Endodermal cell (in vitro differentiated cells): ENCODE measurements at places on chromosomes 4 and X.
A peak's percentile ranks its signal among the peaks of the same experiment; 100 is the strongest.

- no peak for DNase-seq
Observed at GRCh38 chr4:148717988-148718387, 275.8 kb upstream of the NR3C2 start.

DNA sequence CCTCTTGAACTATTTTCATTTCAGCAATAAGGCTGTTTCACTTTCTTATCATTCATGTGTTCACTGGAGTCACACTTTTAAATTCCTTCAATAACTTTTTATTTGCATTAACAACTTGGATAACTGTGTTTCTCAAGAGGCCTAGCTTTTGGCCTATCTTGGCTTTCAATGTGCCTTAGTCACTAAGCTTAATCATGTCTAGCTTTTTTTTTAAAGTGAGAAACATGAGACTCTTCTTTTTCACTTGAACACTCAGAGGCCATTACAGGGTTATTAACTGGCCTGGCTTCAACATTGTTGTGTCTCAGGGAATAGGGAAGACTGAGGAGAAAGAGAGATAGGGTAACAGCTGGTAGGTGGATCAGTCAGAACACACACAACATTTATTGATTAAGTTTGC, 64.0 kb upstream of the VCX2 start:
- no peak for DNase-seq

- DNase-seq, result no peak
Observed at GRCh38 chrX:13923289-13923688, 106.4 kb upstream of the GPM6B start.

DNA sequence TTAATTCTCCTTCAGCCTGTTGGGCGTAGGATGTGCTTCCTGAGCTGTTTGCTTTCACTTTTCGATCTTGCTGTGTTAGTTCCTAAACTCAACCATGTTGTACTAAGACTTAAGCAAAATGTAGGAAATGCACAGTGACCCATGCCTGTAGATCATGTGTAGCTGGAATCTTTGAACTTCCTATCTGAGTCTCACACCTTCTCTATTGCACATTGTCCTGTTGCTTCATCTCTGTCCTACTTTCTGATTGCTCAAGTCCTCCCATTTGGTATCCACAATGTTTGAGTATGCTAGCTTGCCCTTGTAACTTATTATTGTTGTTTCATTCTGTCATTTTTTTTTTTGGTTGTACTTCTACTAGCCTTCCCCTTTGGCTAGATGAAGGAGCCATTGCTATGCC, 239.6 kb downstream of the PPP1R2C start:
- DNase-seq, result no peak

GRCh38 chr4:8504279-8505007, 63.9 kb downstream of the TRMT44 start:
- DNase-seq, result no peak

- DNase-seq, result no peak
Observed at GRCh38 chrX:12153741-12154140, 15.5 kb downstream of the FRMPD4 start.

DNA sequence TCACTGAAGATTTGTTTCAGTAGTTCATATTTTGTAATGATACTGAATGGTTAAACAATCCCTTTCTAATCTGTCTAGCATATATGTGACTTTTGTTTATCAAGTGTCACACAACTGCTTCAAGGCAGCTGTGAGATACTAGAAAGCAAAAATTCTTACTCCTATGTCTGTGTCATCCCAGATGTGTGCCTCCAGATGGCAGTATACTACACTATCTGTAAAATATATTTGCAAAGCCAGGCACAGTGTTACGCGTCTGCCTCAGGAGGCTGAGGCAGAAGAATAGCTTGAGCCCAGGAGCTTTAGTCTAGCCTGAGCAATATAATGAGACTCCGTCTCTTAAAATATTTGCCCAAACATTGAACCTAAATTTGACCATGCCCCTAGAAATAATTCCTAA, 4.0 kb downstream of the NUDT10 start:
- peak; percentile 58 for DNase-seq

- peak; percentile 77 for DNase-seq
Observed at GRCh38 chr4:76733068-76733771, 164.7 kb downstream of the SOWAHB start.

- no peak for DNase-seq
Observed at GRCh38 chrX:37476571-37477170, 94.8 kb upstream of the LANCL3 start.

GRCh38 chr4:182547435-182547834, 304.2 kb downstream of the TENM3 start:
- no peak for DNase-seq

DNA sequence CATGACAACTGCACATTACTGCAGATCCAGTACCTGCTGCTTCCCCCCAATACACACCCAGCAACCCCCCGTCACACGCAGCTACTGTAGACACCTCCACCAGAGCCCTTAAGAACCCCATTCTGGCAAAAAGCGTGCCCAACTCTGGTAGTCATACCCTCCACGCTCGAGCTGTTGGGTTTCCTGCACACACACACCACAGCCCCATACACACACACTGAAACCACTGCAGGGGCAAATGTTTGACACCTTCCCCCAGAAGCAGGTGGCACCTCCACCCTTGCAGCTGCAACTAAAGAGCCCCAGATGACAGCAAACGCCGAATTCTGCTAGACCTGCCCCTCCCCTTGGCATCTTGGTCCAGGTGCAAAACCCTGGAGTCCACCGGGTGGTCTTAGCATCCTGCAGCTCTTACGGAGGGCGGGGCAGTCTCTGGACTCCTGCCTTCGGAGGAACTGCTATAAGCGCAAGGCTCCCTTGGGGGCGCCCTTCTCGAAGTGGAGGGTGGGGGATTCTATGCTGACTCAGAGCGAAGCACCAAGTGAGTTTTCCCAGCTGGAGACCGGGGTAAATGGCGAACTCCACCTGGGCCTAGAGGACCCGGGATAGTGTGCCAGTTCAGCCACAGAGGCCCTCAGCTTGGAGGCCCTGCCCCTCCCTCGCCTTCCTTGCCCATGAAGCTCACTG, 1.5 kb downstream of the FRMPD3 start:
- DNase-seq, result peak; percentile 94

DNA sequence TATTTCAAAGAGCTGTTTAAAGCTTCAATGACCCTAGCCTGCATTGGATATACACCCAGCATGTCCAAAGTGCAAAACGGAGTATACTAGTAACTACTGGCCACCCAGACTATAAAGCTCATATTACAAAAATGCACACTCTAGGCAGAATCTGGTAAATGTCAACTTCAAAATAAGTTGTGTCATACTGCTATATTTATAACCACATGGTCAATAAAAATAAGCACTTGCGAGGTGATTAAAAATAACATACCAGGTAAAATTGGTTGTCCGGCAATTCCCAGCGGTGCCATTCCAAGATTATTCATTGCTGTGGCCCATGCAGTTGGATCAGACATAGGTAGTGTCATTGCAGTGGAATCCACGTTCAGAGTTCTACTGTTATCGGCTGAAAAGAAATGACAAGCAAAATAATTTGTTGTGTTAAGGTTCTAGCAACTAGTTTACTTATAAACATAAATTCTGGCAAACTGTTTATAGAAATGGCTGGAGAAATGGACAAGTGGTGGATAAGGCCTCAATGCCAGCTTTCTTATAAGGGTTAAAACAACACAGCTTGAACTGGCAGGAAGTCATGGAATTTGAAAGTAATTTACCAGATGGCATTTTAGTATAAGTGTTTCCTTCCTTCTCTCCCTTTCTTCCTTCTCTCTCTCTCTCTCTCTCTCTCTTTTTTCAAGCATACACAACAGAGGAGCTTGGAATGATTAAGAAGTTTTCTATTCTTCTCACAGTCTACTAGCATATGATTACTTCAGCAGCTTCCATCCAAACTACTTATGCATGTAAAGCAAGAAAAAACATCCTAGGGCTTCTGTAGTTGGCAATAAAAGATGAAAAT, 199.9 kb downstream of the ENOX2 start:
- no peak for DNase-seq

GRCh38 chr4:155612074-155612473, 54.6 kb upstream of the GUCY1A1 start:
- DNase-seq, result no peak

DNA sequence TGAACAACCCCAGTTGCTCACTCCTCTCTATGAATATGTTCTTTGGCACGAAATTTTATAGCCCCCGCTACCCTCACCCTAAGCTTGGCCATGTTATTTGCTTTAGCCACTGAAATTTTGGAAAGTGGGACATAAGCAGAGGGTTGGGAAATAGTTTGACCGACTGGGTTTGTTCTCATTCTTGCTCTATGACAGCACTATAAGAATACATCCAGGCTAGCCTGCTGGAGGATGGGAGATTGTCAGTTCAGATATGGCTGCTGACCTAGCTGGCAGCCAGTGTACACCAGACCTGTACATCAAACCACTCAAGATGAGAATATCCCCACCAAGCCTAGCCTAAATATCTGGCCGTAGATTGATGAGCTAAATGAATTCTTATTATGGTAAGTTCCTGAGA, 298.1 kb downstream of the PDGFC start:
- no peak for DNase-seq

- no peak for DNase-seq
Observed at GRCh38 chr4:101886826-101887225, 96.3 kb downstream of the BANK1 start.

- DNase-seq, result no peak
Observed at GRCh38 chr4:12084690-12085089, 656.0 kb upstream of the HS3ST1 start.

- no peak for DNase-seq
Observed at GRCh38 chr4:151472711-151473110, 63.7 kb downstream of the FHIP1A start.

- no peak for DNase-seq
Observed at GRCh38 chr4:47705326-47705981, 132.4 kb downstream of the CORIN start.

DNA sequence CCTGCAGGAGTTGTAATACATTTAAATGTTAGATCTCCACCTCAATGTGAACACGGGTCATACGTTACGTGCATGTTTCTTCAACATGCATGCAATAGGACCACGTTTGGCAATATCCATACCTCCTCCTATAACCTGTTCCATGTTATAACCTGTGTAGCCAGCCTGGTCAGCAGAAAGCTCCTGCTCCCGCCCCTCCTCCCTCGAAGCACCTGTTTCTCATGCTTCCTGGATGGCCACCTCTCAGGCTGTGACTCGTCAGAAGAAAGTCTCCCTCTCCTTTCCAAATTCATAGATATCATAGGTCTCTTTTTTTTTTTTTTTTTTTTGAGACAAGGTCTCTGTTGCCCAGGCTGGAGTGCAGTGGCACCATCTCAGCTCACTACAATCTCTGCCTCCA, 96.5 kb downstream of the HMX1 start:
- peak; percentile 24 for DNase-seq

GRCh38 chr4:189090174-189090814, 850.4 kb upstream of the FRG1 start:
- peak; percentile 66 for DNase-seq

GRCh38 chr4:94516067-94516466, 64.3 kb downstream of the PDLIM5 start:
- DNase-seq, result no peak

GRCh38 chr4:107034091-107034995, 1.8 kb downstream of the DKK2 start:
- peak; percentile 87 for DNase-seq

- no peak for DNase-seq
Observed at GRCh38 chr4:61985426-61985825, 785.3 kb downstream of the ADGRL3 start.

GRCh38 chr4:122542411-122543236, 78.2 kb downstream of the IL21 start:
- DNase-seq, result no peak

GRCh38 chrX:45719751-45720501, 519.2 kb upstream of the DIPK2B start:
- DNase-seq, result no peak

DNA sequence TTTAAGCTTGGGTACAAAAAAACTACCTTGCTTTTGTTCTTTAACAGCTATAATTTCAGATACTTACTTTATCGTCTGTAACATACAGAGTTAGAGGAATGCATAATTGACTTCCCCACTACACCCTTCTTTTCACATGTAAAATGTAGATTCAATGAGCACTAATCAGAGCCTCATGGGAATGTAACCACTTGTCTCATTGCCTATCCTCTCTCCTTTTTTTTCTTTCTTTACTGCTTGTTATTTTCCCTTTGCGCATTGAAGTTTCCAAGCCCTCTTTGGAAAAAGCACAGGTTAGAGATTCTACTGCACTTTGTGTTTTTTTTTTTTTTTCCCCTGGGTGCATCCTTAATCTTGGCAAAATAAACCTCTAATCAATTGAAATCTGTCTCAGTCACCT, 965.1 kb upstream of the PABPC4L start:
- DNase-seq, result no peak

- no peak for DNase-seq
Observed at GRCh38 chr4:183449193-183449882, 4.9 kb downstream of the CDKN2AIP start.

DNA sequence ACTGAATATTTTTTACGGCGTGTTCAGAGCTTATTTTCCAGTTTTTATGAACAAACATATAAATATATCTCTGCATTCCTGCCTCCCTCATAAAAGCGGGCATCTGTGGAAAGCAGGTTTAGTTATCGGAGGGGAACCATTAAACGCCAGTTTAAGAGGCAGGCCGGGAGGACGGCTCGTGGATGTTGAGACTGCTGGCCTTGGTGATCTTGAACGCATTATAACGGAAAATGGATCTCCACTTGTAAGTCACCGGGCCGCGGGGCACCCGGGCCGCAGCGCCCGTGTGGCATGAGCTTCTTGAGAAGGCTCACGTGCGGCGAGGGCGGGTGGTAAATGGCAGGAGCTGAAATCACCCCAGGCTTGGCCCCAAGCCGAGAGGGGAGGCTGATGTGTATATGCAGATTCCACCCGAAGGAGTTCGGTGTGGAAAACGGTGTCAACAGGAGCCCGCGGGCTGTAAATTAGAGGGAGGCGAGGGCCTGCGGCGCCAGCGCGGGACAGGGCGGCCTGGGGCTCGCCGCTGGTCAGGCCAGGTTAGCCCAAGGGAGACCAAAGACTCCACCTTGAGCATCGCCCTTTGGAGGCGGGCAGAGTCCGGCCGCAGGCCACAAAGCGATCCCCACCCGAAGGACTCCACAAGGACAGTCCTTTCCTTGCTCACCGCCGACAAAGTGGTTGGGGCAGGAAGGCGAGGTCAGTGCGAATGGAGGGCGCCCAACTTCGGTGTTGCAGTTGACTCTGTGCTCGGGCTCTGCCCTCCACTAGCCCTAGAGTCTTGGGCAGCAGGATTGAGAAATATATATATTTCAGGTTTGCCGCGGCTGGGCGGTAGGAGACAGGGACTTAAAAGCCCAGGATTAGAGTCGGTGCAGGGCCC, 1.3 kb upstream of the HAND2 start:
- DNase-seq, result peak; percentile 73

GRCh38 chr4:27986476-27986875, 1125.8 kb downstream of the STIM2 start:
- no peak for DNase-seq

GRCh38 chr4:120977435-120977997, 55.0 kb upstream of the PRDM5 start:
- peak; percentile 57 for DNase-seq

- DNase-seq, result no peak
Observed at GRCh38 chrX:45187731-45188130, 12.9 kb downstream of the DIPK2B start.
